Stimulated activated CD4-positive, alpha-beta T cell treated with anti-CD3 and anti-CD28 coated beads, Interleukin-4, amount 100 ng/mL, for 4 hours (primary cell): ENCODE measurements at places on chromosomes 3 and 15.

- DNase-seq, result no peak
These were observed 115.2 kb downstream of the DCLK3 start for GRCh38 chr3:36649125-36649524.

DNA sequence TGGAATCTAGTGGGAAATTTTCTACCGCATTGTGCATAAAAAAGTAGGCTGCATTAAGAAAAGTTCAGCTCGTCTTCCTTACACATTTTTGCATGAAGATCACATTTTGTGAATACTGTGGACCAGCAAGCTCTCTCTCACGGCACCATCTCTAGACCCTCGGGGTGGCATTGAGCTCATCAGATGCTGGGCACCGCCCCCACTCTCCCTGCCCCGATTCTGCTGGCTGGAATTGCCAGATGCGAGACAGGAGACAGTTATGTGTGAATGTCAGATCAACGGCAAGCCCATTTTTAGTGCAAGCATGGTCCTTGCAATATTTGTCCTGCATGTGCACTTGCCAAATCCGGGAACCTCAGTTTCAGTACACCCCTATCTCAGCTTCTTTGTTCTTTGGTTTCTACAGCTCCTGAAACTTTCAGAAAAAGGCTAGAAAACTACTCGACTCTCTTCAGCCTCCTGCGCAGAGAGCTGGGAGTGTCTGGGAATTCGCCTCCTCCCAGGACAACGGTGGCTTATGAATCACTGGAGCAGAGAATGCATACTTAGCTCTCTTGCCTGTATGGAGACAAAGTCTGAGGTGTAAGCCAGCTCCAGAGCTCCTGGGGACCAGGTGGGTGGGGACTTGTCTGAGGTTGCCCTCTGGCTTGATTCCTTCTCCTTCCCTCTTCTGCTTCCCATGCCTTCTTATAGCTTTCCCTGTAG, 285.2 kb upstream of the ATP10A start:
- no peak for DNase-seq

DNA sequence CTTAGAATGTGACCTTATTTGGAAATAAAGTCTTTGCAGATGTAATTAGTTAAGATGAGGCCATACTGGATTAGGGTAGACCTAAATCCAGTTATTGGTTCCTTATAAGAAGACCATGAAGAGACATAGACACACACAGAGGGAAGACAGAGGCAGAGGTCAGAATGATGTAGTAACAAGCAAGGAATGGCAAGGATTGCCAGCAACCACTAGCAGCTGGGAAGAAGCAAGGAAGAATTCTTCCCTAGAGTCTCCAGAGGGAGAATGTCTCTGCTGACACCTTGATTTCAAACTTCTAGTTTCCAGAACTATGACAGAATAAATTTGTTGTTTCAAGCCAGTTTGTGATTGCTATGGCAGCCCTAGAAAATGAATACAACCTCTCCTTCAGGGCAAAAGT, 116.7 kb downstream of the WDR76 start:
- DNase-seq, result no peak

GRCh38 chr3:144548346-144548745, 576.7 kb downstream of the DIPK2A start:
- no peak for DNase-seq
